ENCODE measurements at places on chromosomes 6 and 20. TPM values are rescaled to one million over a fixed set of nuclear protein-coding genes. Genes with fewer than 3 reads are reported as not detected.
A peak's percentile ranks its signal among the peaks of the same experiment; 100 is the strongest.

The ADGRB3 gene
- 2.2 TPM for total RNA-seq

The ACTL10 gene
- total RNA-seq: 3.0 TPM

DNA sequence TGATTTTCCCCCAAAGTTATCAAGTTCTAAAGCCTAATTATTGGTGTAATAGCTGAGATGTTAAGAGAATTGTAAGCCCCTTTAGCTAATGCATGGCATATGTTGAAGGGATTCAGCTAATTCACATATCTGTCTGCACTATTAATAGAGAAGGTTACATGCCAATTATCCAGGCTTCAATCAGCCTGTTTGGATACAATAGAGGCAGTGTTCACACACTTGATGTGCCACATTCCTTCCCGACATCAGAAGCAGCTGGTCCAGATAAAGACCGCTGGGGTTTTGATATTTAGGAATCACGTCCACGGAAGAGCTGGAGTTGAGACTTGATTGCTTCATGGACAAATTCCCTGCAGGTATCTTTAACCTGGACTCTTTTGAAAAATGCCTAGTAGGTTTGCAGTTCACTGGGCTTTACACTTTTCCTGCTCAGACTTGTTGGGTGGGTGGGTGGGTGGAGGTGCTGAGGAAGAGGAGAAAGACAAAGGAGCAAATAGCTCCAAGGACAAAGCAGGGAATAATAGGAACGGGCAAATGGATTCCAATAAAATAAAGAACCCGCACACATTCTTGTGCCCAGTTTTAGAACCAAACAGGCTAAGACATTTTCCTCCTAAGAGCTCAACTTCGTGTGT lies 142.6 kb upstream of the ZNF217 start:
- DNase-seq: no peak
- H3K27me3 ChIP-seq: no peaks in the 10 kb centered on the region
- no peaks in the 10 kb centered on the region for H3K36me3 ChIP-seq
- peaks cover 8% of the 10 kb centered on the region for H3K4me1 ChIP-seq
- H3K4me3 ChIP-seq: no peak overlapping the region
- no peak overlapping the region for H3K27ac ChIP-seq

GRCh38 chr20:47314647-47315338 lies 41.7 kb downstream of the ZMYND8 start:
- H3K27ac ChIP-seq: peak overlapping the region; percentile 93
- H3K27me3 ChIP-seq: no peaks in the 10 kb centered on the region
- H3K36me3 ChIP-seq: no peaks in the 10 kb centered on the region
- no peak for DNase-seq
- H3K4me3 ChIP-seq: no peak overlapping the region

DNA sequence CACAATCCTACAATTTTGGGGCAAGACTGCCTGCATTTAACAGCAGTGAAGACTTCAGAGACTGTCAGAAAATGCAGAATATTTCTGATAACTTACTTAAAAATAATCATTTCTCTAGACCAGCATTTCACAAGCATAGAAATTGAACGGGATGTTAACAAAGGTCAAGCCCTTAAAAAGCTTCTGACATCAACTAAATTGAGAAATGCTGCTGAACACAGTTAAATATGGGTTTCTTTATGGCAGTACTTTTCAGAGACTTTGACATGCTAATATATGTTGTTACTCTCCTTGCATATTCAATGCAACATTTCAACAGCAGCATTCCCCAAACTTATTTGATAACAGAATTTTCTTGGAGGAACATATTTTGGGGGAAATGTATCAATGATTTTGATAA lies 84.5 kb downstream of the KIF13A start:
- no peaks in the 10 kb centered on the region for H3K27me3 ChIP-seq
- H3K27ac ChIP-seq: no peak overlapping the region
- no peaks in the 10 kb centered on the region for H3K36me3 ChIP-seq
- H3K4me3 ChIP-seq: no peak overlapping the region
- DNase-seq: no peak

- H3K4me3 ChIP-seq: no peak overlapping the region
- DNase-seq: peak; percentile 56
- H3K4me1 ChIP-seq: peaks cover 2% of the 10 kb centered on the region
- no peaks in the 10 kb centered on the region for H3K27me3 ChIP-seq
- H3K27ac ChIP-seq: no peak overlapping the region
Measured at GRCh38 chr6:148177589-148178233, 164.9 kb upstream of the SASH1 start.

The DDX43 gene
- 1.4 TPM for total RNA-seq

The TBXT gene
- total RNA-seq: not detected

DNA sequence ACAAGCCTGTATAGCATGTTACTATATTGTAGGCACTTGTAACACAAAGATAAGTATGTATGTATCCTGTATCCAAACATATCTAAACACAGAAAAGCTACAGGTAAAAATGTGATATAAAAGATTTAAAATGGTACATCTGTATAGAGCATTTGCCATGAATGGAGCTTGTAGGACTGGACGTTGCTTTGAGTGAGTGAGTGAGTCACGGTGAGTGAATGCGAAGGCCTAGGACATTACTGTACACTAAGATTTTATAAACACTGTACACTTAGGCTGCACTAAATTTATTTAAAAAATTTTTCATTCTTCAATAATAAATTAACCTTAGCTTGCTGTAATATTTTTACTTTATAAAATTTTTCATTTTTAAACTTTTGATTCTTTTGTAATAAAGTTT lies 136.9 kb downstream of the NKAIN2 start:
- no peaks in the 10 kb centered on the region for H3K36me3 ChIP-seq
- H3K27ac ChIP-seq: no peak overlapping the region
- no peak for DNase-seq
- H3K27me3 ChIP-seq: no peaks in the 10 kb centered on the region
- no peaks in the 10 kb centered on the region for H3K4me1 ChIP-seq
- H3K4me3 ChIP-seq: no peak overlapping the region

DNA sequence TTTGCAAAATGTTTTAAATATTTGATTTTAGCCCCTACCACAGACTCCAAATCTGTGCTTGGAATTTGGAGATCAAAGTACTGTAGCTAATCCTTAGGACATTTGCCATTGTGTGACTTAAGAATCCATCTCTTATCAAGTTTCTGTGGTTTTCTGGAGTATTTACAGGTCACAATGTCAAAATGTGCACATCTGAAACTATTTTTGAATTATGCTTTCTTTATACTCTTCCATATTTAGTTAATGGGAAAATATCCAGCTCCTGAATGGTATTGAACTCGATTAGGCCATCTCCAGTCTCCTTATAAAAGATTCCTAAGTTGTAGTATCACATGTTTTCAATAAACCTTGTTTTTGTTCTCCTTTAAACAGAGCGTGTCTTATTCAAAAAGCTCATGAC lies 162.5 kb downstream of the KHDC1L start:
- H3K4me3 ChIP-seq: no peak overlapping the region
- H3K36me3 ChIP-seq: no peaks in the 10 kb centered on the region
- no peaks in the 10 kb centered on the region for H3K27me3 ChIP-seq

The GPX5 gene
- total RNA-seq: not detected

DNA sequence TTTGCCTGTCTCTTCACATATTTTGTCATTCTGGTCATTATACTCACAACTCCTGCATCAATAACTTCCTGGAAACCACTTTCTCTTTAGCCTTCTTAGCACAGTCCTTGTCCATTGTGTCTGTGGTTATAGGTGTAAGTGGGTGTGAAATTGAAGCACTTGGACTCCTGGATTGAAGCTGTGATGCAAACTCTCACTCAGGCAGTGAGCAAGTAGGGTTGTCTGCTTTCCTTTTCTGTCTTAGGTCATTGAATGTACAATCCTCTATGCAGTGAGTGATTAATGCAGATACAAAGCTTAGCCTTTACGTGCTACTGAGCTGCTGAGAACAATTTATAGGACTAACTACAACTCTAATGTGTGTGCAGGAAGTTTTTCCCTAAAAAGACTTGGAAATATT lies 54.8 kb downstream of the ADGRB3 start:
- H3K36me3 ChIP-seq: no peaks in the 10 kb centered on the region
- no peak for DNase-seq
- no peaks in the 10 kb centered on the region for H3K4me1 ChIP-seq
- no peak overlapping the region for H3K27ac ChIP-seq
- H3K27me3 ChIP-seq: no peaks in the 10 kb centered on the region
- no peak overlapping the region for H3K4me3 ChIP-seq

The CHRNA4 gene
- total RNA-seq: 0.44 TPM

GRCh38 chr6:111176038-111176759 lies 88.9 kb downstream of the SLC16A10 start:
- DNase-seq: no peak
- H3K27ac ChIP-seq: no peak overlapping the region
- no peaks in the 10 kb centered on the region for H3K4me1 ChIP-seq
- H3K27me3 ChIP-seq: no peaks in the 10 kb centered on the region

The AMD1 gene
- total RNA-seq: 72.3 TPM

The CLVS2 gene
- total RNA-seq: not detected

The NKAIN2 gene
- 1.8 TPM for total RNA-seq

GRCh38 chr20:38167851-38168760 lies 3.0 kb upstream of the TGM2 start:
- peak overlapping the region; percentile 59 for H3K27ac ChIP-seq
- no peaks in the 10 kb centered on the region for H3K4me1 ChIP-seq
- DNase-seq: no peak

DNA sequence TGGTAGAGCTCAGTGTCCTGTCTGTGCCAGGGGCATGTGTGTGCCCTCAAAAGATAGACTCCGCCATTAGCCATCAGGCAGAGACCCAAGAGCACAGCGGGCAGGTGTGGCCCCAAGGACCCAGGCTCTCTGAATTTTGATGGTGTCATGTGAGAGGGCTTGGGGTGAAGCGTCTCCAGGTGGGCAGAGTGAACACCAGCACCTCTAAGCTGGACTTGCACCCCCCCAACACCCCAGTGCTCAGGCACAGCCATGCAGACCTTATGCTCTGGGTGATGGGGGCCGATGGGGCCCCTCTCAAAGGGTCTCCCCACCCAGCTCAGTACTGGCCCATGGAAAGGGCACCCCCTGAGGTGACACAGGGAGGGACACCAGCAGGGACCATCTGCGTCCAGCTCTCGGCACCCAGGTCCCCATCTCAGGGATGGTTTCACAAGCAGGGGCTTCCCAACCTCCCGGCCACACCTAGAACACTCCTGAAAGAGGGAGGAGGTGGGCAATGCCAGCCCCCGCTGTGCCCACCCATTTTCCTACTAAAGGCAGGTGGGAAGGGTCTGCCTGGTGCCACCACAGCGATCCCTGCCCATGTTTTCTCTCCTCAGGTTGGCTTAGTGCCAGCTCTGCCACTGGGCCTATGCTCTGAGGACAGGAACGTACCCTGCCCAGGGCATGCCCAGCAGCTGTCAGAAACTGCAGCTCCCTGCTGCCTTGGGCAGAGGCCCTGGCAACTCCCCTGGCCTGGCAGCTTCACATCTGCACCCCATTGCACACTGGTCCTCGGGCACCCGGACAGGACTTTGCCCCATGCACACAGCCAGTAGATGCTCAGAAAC lies 3.5 kb downstream of the CST7 start:
- H3K27ac ChIP-seq: no peak overlapping the region
- H3K4me3 ChIP-seq: no peak overlapping the region
- DNase-seq: no peak
- no peaks in the 10 kb centered on the region for H3K36me3 ChIP-seq
- no peaks in the 10 kb centered on the region for H3K4me1 ChIP-seq

GRCh38 chr20:8082025-8082424 lies 50.0 kb upstream of the PLCB1 start:
- H3K4me3 ChIP-seq: no peak overlapping the region
- no peak for DNase-seq
- no peak overlapping the region for H3K27ac ChIP-seq
- H3K27me3 ChIP-seq: no peaks in the 10 kb centered on the region

DNA sequence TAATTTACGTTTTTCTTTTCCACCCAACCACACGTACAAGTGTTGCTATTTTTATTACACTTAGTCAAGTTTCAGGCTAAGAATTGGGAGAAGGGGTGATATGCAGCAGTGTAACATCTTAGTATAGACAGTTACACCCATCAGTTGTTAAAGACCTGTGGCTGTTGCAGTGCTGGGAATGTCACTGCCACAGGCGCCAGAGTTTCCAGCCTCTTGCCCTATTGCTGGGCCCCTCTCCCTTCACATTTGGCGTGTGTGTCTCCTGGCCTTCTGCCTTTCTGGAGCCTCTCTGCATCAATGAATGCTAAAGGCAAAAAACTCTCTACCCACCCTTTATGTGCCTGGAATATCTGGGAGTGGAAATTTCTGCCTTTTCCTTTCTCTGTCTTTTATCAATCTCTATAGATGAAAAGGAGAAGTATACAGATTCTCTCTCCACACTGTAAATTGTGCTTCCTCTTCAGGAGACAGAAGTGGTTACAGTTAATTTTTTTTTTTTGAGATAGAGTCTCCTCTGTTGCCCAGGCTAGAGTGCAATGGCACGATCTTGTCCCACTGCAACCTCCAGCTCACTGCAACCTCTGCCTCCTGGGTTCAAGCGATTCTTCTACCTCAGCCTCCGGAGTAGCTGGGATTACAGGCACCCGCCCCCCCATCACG lies 73.0 kb downstream of the TIAM2 start:
- no peak overlapping the region for H3K4me3 ChIP-seq
- H3K36me3 ChIP-seq: no peaks in the 10 kb centered on the region
- DNase-seq: no peak
- H3K27ac ChIP-seq: no peak overlapping the region
- no peaks in the 10 kb centered on the region for H3K27me3 ChIP-seq

DNA sequence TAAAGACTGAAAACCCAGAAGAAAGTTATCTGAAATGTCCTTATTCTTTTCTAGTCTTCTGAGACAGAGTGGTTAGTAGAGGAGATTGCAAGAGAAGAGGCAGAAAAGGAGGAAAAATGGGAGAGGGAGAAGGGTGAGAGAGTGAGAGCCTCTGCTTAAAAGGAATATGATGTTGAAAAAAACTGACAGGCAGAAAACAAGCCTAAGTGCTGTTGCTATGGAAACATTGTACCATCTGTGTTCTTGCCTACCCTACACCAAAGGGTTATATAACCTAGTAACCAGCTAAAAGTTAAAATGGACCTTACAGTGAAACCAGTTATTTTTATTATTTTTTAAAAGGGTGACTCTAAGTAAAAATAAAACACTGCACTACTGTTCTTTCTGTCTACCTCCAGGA lies 28.3 kb upstream of the SH3BGRL2 start:
- no peak for DNase-seq
- no peak overlapping the region for H3K4me3 ChIP-seq
- H3K27ac ChIP-seq: no peak overlapping the region
- H3K4me1 ChIP-seq: no peaks in the 10 kb centered on the region
- no peaks in the 10 kb centered on the region for H3K36me3 ChIP-seq
- H3K27me3 ChIP-seq: no peaks in the 10 kb centered on the region

GRCh38 chr20:13552061-13552460 lies 86.7 kb downstream of the TASP1 start:
- no peak overlapping the region for H3K4me3 ChIP-seq
- DNase-seq: peak; percentile 38
- no peaks in the 10 kb centered on the region for H3K27me3 ChIP-seq
- H3K27ac ChIP-seq: no peak overlapping the region
- no peaks in the 10 kb centered on the region for H3K4me1 ChIP-seq

- H3K4me1 ChIP-seq: no peaks in the 10 kb centered on the region
- no peak for DNase-seq
- H3K27ac ChIP-seq: no peak overlapping the region
Measured at GRCh38 chr20:16013631-16014030, 559.6 kb downstream of the KIF16B start.
